ENCODE measurements at places on chromosomes 13 and 19.

GRCh38 chr19:17615889-17616685 lies 60.6 kb downstream of the COLGALT1 start:
- no peak for DNase-seq

- DNase-seq, result no peak
Measured at GRCh38 chr19:18772620-18773587, 18.2 kb downstream of the COMP start.

GRCh38 chr19:5334824-5335500 lies 5.7 kb downstream of the PTPRS start:
- no peak for DNase-seq

- DNase-seq, result peak; percentile 62
Measured at GRCh38 chr19:12720851-12721655, 2.7 kb downstream of the TNPO2 start.

DNA sequence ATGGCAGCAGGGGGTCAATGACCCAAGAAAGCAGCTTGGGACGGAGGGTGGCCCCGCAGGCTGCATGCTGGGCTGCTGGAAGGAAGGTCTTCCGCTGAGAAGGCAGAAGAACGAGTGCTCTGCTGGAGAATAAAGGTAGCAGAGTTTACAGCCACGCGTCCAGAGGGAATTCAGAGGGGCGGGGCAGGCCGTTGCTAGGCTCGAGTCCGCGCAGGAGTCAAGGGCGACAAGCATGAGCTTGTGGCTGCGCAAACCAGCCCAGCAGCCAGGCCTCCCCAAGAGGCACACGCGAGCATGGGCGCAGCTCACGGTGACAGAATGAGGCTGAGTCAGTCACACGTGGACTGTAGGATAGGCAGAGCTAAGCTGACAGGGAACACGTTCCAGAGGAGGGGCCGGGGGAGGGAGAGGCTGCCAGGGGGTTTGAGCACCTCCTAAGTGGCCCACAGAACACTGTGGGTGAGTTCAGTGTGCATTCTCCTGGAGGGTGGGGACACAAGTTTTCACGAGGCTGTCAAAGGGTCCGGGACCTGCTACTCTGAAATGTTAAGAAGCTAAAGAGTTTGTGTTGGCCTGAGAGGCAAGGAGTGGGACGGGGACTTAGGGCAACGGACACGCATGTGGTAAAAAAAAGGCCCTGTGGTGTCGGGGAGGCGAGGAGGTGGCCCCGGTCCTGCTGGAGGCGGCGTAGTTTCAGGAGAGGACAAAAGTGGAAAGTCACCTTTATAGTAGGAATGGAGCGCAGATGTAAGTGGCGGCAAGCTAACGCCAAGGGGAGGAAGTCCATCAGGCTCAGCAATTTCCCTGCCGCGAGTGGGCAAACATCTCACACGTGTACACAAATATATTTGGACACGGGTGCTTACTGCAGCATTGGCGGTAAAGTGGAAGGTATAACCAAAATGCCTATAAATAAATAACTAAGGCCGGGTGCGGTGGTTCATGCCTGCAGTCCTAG lies 17.7 kb downstream of the RFX2 start:
- peak; percentile 88 for DNase-seq

- DNase-seq, result no peak
Measured at GRCh38 chr19:3100331-3100730, 6.2 kb downstream of the GNA11 start.

Measured in adipocyte (in vitro differentiated cells).